Brain pericyte (primary cell): ENCODE measurements at places on chromosomes 5 and 9.

- DNase-seq: no peak
Measured at GRCh38 chr9:14992081-14992480, 81.9 kb upstream of the FREM1 start.

DNA sequence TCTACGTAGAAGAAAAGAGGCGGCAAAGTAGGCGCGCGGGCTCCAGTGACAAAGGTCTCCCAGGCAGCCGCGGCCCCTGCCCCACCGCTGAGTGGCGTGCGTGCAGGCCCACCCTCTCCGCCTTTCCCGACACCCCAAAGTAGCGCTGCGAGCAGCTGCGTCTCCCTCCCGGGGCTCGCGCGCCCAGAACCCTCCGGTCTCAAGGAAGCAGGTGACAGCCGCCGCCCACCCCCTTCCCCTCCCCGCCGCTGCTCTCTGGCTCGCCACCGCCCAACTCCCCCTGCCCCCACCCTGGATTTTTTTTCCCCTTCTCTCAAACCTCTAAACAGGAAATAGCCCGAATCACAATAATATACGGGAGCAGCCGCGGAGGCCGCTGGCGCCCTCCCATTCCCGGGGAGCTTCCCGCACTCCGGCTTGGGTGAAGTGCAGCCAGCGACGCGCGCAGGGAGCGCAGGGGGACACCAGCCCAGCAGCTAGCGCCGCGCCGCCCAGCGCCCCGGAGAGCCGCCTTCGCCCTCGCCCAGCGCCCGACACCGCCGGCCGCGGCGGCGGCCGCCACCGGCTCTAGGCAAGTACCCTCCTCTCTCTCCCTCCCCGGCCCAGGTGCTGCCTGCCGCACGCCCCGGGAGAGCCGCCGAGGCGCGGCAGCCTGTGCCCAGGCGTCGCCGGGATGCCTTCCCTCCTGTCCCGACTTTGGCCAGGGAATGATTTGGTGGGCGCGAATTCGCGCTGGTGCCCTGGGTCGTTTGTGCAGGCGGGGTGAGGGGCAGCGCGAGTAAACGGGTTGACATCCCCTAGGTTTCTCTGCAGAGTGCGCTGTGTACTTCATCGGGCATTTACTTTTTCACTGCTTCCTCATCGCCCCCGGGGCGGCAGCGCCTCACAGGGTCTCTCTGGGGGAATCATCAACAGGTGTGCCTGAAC lies 52.7 kb upstream of the TJP2 start:
- no peak for DNase-seq

DNA sequence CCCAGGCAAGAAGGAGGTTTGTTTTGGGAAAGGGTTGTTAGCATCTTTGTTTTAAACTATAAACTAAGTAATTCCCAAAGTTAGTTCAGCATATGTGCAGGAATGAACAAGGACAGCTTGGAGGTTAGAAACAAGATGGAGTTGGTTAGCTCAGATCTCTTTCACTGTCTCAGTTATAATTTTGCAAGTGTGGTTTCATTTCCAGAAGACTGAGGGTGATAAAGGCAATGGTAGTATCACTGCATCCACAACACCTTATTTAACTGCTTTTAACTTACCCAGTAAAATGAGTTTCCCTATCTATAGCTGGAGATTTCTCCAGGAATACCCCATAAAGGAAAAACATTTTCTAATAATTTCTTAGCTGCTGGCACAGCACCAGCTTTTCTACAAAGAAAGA lies 152.7 kb downstream of the AOPEP start:
- DNase-seq: no peak

DNA sequence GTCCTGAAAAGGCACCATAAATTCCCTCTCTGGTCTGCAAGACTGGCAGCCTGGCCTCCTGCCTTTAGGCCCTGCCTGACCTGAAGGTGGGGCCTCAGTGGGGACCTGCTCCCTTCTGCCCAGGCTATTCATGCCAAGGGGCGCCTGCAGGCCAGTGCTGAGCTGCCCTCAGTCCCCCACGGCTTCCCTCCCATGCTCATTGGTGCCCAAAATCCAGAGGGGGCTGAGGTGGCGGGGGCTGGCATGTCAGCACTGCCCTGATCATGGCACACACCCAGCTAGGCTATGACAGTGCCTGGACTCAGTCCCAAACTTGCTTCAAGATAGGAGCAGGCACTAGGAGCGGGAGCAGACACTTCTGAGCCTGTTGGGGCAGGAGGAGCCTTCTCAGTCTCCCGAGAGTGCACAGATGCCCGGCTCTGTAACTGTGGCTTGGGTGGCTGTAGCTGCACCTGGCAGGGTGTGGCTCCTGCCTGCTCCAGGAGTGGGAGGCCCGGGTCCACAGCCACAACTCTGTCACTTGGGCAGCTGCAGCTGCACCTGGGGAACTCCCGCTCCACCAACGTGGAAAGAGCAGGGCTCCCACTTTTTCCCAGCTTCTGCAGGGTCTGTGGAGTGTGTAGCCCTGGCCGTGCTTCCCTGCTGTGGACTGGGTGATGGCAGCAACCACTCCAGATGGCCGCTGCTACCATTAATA lies 49.0 kb downstream of the NDUFAF2 start:
- no peak for DNase-seq

DNA sequence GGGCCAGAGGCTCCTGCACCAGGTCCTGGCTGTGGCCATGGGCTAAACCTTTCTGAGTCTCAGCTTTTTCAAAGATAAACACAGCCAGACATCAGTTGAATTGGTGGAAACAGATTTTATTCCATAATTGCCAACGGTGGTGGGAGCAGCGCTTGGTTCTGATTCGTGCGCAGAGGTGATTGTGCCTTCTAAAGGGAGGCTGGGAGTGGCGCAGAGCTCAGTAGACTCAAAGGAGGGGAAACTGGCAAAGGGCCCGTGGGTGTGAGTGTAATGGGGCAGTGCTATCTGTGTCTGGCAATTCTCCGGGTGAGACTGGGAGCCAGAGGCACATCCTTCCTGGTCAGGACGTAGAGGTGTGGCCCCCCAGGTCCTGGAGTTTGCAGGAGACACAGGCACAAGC lies 169.4 kb upstream of the PPP1R26 start:
- no peak for DNase-seq

DNA sequence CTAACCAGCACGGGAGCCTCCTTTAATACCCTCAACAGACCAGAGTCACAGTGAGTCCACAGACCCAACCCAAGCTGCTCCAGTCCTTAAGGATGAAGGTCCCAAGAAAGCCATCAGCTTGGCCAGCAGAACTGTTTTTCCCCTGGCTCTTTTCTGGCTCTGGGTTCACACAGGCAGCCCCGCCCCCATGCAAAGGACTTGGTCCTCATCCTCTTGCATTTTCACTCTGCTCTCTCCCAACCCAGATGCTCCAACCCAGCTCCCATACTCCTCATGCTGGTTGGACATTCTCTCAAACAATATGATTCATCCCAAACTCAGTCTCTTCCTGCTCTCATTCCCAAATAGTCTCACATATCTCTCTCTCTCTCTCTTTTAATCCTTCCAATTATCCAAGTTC lies 74.2 kb upstream of the SPOCK1 start:
- no peak for DNase-seq

GRCh38 chr9:97714435-97714834 lies 17.3 kb upstream of the XPA start:
- no peak for DNase-seq

DNA sequence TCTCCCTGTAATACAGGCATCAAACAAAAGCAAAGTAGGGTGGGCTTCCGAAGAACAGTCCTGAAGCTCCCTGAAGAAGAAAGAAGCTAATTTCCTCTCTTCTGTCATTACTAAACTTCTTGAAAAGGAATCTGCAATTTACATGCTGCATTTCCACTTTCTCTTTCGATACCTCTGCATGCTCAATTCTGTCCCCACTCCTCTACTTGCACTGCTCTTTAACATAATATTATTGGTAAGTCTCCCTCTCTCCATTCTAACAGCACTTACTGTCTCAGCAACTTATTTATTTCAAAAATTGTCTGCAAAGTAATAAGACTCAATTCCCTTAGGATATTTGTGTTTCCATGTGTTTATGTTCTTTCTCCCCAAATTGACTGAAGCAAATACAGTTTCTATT lies 3.9 kb upstream of the PLPP1 start:
- no peak for DNase-seq

GRCh38 chr5:655406-655805 lies 37.7 kb downstream of the TPPP start:
- no peak for DNase-seq

GRCh38 chr5:159156426-159157238 lies 52.7 kb downstream of the RNF145 start:
- no peak for DNase-seq

DNA sequence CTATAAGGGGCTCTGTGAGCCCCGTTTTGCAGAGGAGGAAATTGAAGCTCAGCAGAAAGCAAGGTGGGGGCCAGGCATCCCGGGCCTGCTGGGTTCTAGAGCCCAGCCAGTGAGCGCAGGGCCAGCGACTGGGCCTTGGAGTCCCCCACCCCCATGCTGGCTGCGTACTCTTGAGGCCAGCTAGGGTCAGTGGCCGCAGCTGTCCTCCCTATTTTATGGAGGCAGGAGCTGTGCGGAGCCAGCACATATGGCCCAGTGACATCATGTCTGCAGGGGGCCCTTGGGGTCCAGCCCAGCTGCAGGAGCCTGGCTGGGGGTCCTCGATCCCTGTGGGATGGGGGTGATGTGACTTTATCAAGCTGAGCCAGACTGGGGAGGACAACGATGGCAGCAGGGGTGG lies 71.3 kb downstream of the HMCN2 start:
- DNase-seq: no peak

GRCh38 chr5:114822863-114823262 lies 346.8 kb downstream of the TRIM36 start:
- DNase-seq: no peak

GRCh38 chr9:4510546-4511322 lies 20.5 kb downstream of the SLC1A1 start:
- no peak for DNase-seq

- no peak for DNase-seq
Measured at GRCh38 chr5:157799578-157799977, 56.1 kb downstream of the LSM11 start.

GRCh38 chr9:33180526-33181184 lies 13.5 kb upstream of the B4GALT1 start:
- DNase-seq: no peak

- DNase-seq: no peak
Measured at GRCh38 chr5:95454536-95454935, 63.4 kb downstream of the FAM81B start.

- no peak for DNase-seq
Measured at GRCh38 chr5:2135833-2136232, 253.1 kb upstream of the IRX4 start.

DNA sequence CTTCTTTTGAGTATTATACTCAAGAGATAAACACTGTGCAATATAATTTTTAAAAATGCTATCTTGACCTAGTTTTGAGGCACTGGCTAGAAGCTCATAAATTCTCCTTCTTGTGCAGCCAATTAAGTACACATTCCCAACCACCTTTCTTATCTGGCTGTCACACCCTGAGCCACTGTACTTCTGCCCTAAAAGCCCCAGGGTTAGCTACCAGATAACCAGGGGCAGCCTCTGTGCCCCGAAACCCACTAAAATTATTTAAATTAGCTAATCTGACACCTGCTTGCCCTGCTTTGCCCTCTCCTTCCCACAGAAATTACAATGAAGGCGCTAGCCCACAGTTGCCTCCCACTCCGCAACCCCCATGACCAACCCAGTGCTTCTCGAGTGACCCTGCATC lies 597.3 kb upstream of the TYRP1 start:
- DNase-seq: no peak

DNA sequence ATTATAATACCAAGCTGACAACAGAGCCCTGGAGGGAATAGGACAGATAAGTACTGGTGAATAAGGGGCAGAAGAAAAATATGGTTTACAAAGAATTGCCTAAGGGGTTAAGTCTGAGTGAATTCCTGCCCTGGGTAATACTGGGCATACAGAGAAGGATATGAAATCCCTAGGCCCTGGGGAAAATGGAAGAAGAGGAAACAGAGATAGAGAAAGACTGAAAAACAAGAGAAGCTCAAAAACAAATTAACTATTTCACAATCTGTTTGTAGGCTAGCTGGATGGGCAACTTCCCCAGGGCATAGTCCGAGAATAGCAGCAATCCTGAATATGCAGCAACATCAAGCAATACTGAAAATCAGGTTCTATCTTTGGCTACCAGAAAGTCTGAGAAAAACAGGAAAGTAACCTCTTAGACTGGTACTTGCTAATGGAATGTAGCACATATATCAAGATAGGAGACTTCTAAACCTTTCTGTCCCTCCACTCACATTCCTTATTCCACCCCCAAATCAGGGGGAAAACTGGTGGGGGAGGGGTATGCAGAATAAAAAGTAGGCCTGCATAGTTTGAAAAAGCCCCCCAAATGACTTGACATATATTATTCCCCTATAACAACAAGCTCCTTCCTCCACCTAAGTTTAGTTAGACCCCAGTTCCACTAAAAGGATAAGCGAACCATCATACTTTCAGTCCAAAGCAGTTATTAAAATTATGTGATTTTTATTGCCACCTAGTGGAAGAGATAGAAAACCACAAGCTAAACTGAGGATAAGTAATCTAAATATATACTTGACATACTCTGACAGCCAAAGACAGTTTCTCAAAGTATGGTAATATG lies 20.6 kb downstream of the SLC38A9 start:
- DNase-seq: no peak

DNA sequence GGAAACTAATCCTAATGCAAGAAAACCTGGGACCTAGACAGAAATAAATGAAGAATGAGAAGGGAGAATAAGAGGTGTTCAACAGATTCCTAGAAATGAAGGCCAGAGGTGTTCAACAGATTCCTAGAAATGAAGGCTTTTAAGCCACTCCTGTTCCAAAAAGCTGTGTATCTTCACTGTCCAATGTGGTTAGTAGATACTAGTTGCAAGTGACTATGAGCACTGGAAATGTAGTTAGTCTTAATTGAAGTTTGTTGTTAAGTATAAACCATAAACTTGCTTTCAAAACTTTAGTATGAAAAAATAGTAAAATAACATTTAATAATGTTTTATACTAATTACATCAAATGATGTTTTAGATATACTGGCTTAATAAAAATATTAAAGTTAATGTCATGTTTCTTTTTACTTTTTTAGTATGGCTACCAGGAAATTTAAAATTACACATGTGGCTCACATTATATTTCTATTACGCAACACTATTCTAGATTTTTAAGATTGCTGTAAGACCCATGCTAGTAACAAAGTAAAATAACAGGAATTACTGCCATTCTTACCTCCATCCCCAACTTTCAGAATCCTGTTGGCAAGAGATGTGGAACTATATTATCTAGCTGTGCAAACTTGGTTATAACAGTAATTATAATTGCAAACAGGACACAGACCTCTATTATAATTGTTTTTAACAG lies 57.5 kb downstream of the RICTOR start:
- no peak for DNase-seq

DNA sequence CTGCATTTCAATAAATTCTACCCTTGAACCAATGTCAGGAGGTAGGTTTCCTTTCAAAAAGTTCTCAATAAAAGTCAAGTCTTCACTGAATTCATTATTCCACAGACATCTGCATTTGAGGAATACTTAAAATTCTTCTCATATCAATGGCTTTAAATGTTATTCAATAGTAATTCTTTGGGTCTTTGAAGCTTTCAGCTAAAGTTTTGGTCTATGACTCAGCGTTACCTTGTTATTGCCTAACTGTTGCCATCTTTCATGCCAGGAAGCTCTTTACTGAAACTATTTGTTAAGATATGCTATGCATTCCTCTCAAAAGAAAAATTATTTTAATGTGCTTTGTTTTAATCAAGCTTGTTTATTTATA lies 170.5 kb downstream of the NNT start:
- no peak for DNase-seq
